ENCODE measurements at places on chromosomes 12 and 14. TPM values are rescaled to one million over a fixed set of nuclear protein-coding genes. Genes with fewer than 3 reads are reported as not detected.

ACSM4 gene
- total RNA-seq, result not detected

GRCh38 chr14:68705741-68706283 lies 87.1 kb downstream of the ZFP36L1 start:
- peak; percentile 68 for DNase-seq

DNA sequence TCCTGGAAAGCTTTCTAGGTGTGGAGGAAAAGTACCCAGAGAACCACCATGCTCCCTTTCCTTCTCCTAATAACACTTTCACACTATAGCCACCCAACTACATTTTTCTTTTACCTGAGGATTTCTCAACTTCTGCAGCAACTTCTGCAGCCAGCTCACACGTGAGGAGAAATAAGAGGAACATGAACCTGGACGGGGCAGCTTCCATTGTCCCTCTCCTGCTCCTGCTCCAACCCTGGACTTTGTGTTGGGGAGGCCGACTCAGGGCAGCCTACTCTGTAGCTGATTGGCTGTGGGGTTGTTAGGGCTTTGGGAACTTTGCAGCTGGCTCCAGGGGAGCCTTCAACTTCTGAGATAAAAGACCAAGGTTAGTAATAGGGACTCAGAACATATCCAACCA lies at the start of gene ERP27:
Gene ERP27 (minus strand): TSS at position 237 of the 400 bp plus-strand sequence. CDS start 29 bp downstream, at position 208.
- DNase-seq, result no peak

- DNase-seq, result no peak
Measured at GRCh38 chr12:82366197-82366596, 7.9 kb downstream of the METTL25 start.

UTP20 gene
- total RNA-seq, result 6.3 TPM

CACNB3 gene
- 43.1 TPM for total RNA-seq
